NCI-H1417 (cell line): ENCODE measurements at places on chromosomes 2 and 18.

DNA sequence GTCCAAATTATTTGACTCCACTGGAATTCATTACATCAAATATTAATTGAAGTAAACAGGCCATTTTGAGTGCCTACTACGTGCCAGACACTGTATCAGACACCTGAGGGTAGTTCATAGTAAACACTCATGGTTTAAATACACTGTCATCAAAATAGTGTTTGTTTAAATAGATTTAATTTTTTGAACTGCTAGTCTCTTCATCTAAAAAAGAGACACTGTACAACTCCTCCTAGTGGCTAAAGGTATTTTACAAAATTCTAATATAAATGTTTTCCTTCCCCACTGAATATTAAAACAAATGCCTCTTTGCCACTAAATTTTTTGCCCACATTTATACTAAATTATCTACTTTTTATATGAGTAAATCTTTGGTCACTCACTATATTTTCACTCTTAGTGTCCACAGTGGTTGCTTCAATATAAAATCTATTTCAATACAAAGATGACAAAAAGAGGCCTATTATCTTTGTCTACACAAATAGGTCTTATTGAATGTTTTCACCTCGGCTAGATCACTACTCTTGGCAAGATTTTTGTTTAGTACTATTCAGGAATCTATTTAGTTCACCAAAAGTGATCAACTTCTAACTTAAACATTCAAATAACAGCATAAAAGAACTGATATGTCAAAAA is 122.1 kb downstream of the TMEM247 start:
- no peak for DNase-seq

GRCh38 chr2:66559672-66560071 is 124.7 kb downstream of the MEIS1 start:
- no peak for DNase-seq

DNA sequence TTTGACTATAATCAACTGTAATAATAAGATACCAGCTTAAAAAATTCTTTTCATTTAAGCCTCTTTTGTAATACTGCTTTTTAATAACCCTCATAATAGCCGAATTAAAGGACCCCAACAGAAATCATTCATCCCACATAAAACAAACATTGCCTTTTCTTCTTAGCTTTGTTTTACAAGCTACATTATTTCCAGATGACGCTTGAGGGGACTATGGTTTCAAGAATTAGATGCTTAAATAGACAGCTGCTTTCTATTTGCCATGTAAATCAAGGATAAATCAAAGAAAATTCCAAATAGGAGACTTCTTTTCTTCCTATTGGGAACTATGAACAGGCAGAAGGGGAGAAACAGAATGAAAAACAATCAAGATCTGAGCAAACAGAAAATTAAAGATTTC is 200.7 kb upstream of the SMAD7 start:
- no peak for DNase-seq

DNA sequence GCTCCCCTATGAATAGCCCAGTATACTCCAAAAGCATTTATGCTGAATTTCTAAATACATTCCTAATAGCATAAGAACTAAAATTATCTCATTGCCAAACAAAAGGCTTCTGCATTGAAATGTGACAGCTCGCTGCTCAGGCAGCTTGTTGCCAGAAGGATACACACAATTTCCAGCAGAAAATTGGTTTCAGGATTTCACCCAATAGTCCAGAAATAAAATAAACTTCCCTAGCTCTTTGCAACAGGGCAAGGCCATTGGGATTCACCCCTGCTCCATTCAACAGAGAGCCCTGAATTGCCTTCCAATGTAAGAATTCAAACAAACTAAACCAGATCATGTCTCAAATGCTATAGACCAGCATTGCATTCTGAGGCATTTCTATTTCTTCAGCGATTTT is 70.7 kb downstream of the RBM43 start:
- DNase-seq, result no peak

DNA sequence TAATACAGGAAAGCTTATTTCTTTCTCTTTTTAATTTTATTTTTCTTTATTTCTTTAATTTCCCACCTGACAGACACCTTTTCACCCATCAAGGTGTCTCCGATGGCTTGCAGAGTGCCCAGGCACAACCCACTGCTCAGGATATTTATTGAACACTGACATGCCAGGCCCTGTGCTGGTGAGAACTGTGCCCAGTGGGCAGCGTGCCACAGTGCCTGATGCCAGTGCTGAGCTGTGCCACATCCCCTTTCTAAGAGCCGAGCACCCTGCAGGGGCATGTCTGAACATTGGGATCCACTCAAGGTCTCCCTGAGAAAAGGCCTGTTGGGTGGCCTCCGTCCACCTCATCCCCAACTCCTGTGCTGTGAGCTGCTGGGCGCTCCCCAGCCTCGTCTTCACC is 158.6 kb upstream of the RAB6C start:
- DNase-seq, result no peak

DNA sequence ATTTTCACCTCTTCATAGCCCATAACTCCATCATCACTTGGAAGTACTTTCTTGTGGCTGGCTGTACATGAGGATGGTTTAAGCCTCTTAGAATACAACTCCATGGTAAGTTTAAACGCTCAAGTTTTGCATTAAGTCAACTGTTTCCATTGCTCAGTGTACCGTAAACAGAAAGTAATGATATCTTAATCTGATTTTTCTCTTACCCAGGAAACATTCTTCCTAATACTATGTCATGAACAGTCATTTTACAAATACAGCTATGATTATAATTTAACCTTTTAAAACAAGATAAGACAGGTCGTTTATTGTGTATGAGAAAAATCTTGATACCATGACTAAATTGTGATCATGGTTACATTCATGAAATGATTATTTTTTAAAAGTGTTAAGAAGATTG is 11.6 kb upstream of the DYNC2LI1 start:
- DNase-seq, result no peak

DNA sequence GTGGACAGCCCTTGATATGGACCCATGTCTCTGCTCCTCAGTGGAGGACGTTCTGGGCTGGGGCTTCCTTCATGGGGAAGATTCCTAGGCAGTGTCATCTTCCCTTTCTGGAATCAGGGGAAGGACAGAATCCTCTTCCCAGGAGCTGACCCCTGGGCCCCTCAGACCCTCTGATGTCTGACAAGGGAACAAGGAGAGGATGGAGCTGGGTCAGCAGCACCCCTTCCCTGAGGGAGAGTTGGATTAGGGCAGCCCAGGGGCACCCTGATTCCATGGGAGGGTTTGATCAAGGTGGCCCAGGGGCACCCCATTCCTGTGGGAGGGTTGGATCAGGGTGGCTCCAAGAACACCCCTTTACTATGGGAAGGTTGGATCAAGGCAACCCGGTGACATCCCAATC is 86.5 kb downstream of the ACKR3 start:
- DNase-seq, result no peak

GRCh38 chr18:78679613-78680260 is 299.9 kb upstream of the SALL3 start:
- DNase-seq, result no peak

- DNase-seq, result no peak
Observed at GRCh38 chr2:140027320-140027719, 1247.1 kb upstream of the NXPH2 start.

DNA sequence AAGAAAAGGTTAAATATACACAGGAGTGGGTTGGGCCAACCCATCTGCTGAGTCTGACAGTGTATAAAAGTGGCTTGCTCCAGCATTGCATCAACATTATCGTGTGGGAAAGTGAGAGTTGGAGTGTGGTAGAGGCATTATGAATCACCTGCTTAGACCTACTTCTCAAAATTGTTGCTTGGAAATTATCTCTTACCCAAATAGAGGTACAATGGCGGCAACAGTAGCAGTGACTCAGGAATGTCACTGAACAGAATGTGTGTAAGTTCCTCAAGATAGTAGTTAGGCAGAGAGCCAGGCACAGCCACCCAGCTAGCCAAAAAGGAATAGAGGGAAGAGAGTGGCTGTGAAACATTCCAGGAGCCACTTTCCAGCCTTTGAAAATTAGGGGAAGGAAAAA is 616.0 kb downstream of the NUP35 start:
- no peak for DNase-seq

DNA sequence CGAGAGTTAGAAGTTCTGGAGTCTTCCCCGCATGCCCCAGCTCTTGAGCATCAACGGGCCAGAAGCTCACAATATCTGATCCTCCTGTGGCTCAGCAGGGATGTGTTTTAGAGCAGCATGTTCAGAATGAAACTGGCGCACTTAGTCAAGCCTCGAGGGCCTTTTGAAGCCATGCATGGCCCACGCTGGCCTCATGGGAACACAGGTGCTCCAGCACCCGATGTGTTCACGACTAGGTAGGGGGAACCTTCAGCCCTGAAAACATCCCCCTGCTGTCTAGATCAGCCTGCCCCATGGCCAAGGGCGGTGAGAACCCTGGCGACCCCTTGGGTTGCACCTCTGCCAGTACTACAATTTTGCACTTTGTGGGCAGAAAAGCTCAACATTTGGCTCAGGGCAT is 32.8 kb downstream of the MSH6 start:
- DNase-seq, result no peak

GRCh38 chr2:95382192-95382591 is 20.3 kb upstream of the FAHD2A start:
- DNase-seq, result no peak

DNA sequence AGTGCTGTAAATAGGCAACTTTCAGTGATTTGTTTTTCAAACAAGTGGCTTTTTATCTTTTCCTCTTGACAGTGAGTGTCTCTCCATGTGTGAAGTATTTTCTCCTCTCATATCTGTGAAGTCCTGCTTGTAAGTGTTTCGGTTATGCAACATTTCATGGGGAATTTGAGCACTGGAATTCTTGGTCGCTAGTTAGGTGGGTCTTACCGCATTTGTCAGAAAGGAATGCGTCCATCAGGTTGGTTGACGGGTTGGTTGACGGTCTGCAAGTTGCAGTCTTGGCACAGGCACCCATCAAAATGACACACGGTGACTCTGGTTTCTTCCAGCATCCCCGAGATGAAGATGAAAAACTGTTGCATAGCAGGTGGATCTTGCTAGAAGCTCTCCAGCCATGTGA is 109.8 kb downstream of the AGAP1 start:
- DNase-seq, result no peak

DNA sequence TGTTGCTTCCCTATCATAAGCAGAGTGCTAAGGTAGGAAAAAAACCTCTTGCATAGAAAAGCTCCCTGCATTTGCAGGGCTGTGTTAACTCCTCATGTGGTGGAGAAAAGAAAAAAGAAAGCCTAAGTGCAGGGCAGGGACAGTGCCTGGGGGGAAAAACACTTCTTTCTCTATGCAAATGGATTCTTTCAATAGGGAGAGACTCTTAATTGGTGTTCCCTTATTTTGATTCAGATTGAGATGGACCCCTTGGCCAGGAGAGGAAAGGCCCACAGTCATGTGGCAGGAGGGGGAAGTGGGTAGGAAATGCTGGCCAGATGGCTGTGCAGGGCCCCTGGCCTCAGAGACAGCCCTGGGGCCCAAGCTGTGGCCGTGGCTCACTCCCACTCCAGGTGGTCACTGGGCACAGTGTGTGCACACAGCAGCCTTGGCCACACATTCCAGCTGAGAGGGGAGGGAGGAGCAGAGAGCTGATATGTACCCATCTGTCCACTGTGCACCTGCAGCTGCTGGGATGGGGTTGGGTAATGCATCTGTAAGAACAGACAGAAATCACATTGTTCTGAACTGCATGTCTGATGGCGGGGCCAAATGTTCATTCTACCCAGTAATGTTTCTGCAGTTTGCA is 410.4 kb downstream of the DSC3 start:
- DNase-seq, result no peak
